RCC 7860 (cell line): ENCODE measurements at places on chromosomes 4 and X.

- DNase-seq = no peak
Measured at GRCh38 chrX:149650162-149650561, 18.6 kb upstream of the TMEM185A start.

DNA sequence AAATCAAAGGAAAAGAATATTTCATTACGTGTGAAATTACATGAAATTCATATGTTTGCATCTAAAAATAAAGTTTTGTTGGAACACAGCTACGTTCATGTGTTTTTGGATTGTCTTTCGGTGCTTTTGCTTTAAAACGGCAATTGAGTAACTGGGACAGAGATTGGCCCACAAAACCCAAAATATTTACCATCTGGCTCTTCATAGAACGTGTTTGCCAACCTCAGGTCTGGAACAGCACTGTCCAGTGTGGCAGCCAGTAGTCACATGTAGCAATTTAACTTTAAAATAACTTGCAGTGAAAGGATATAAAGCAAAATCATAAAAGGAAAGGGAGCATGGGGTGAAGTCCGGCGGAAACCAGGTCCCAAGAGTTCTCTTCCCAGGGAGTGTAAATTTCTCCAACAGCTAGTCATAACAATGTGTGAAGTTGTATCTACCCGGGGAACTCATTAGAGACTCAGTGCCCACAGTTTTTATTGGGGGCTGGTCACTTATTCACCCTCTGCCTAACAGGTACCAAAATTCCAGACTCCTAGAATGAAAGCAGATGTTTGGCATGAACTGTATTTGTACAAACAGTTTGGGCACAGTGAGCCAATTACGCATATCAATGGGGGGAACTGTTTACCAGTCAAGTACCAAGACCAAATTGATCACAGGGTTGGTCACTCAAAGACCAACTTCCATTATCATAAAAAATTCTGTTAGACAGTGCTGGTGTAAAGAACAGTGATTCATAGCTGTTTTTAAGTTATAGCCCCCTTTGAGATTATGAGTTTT lies 10.3 kb downstream of the OCIAD1 start:
- no peak for DNase-seq

DNA sequence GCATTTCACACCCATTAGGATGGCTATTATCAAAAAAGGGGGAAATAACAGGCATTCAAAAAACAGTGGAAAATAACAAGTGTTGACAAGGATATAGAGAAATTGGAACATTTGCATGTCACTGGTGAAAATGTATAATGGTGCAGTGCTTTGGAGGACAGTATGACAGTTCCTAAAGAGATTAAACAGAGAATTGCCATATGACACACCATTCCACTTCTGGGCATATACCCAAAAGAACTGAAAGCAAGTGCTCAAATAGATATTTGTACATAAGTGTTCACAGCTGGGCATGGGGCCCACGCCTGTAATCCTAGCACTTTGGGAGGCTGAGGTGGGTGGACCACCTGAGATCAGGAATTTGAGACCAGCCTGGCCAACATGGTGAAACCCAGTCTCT lies 348.1 kb downstream of the NR3C2 start:
- no peak for DNase-seq

DNA sequence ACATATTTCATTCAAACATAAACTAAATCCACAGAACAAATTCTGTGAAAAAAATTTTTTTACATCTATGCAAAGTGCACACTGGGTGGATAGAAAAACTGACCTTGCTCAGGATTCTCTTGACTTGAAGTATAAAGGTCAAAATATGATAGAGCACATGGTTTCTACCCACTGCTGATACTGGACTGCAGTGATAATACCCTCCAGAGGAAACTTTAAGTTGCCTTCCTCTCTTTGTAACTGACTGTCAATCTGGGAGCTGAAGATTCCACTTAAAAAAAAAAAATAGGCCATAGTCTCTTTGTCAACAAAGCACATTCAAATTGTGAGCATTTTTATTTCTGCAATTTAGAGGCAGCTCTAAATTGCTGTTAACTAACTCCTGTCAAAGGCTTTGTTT lies 3.2 kb upstream of the AMMECR1 start:
- DNase-seq = no peak

- no peak for DNase-seq
Measured at GRCh38 chr4:61727286-61727685, 527.2 kb downstream of the ADGRL3 start.

GRCh38 chr4:78517050-78517652 lies 34.4 kb upstream of the ANXA3 start:
- DNase-seq = peak; percentile 20

DNA sequence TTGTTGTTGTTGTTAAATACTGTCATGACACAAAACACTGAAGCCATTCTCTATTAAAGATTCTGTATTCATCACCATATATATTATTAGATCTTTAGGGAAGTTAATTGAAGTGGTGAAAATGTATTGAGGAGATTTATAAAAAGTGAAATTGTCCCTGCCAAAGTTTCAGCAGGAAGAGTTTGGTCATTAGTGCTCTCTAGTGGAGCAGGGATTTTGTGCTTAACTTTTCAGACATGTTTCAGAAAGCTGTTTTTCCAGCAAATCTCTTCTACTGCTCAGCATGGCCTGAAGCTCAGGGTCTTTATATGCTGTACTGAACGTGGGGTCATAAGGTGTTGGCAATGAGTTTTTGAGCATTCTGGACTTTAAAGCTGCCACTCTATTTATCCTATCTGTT lies 36.7 kb upstream of the CXXC4 start:
- no peak for DNase-seq

- DNase-seq = no peak
Measured at GRCh38 chr4:26287756-26288155, 33.1 kb upstream of the RBPJ start.

DNA sequence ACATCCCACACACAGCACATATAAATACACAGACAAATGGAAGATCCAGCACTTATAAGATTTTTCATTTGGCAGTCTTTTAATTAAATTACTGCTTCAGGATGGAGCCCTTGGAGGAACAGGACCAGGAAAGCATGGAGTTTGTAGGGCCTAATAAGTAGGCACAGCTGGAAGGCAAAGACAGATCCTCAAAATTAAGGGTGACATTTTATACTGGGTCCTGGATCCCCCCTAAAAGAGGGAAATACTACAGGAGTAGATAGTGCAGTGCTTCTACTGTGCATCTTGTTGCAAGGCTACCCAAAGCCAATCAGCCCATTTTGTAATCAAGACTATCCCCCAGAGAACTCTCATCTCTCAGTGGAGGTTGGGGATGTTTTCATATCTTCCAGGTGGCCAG lies 1860.7 kb upstream of the PCDH10 start:
- no peak for DNase-seq

DNA sequence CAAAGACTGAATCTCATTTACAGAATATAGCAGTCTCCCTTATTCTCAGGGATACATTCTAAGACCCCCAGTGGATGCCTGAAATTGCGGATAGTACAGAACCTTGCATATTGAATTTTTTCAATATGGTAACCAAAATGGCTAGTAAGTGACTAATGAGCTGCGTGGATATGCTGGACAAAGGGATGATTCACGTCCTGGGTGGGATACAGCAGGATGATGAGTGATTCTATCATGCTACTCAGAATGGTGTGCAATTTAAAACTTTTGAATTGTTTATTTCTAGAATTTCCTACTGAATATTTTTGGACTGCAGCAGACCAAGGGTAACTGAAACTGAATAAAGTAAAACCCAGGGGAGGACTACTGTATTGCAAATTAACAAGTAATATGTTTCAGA lies 66.7 kb downstream of the STAG2 start:
- no peak for DNase-seq

DNA sequence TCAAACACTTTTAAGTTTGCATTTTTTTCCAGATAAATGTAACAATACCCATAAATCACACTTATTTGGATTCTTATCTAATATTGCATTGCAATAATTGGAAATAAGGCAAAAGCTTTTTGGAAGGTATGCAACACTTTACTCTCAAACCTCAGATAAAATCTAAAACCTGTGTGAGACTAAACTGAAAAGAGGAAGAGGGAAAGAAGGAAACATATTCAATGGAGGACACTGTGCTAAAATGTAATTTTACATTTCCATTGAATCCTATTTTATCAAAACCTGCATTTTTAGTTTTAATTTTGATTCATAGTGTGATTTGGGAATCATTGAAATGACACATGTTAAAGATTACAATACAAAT lies 99.4 kb downstream of the HPGD start:
- no peak for DNase-seq

DNA sequence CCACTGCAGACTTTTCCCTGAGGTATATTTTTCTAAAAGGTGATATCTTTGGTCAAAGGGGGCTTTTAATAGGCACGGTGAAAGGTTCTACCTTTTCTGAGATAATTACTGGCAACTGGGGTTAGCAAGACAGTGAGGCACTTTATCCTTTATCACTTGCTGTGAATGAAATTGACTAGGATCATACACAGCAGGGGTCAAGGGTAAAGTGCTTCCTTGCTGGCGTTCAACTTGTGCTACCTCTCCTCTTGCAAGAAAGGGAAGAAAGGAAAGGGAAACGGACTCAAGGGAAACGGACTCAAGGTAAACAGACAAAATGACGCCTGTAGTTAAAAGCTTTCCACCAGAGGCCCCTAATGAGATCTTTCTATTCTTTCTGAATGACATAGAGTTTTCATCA lies 78.6 kb upstream of the RAPGEF2 start:
- no peak for DNase-seq

DNA sequence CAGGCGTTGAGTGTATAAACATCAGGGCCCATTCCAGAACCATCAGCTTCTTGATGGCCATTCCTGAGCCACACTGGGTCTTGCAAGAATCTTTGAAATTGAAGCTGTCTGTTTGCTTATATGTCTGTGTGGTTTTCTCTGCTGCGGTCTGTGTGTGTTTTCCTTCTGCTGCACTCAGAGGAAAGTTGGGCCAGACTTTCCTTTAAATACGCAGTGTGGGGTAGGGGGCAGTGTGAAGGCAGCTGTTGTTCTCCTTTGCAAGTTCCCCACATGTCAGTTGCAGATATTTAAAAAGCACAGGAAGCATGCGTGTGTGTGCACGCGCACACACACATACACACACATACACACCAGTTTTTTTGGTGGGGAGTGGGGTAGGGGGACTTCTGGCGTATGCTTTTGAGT lies 32.1 kb downstream of the CCKAR start:
- no peak for DNase-seq

- no peak for DNase-seq
Measured at GRCh38 chr4:129917651-129918050, 821.7 kb downstream of the C4orf33 start.

- DNase-seq = no peak
Measured at GRCh38 chr4:122701965-122702364, 30.5 kb upstream of the BBS12 start.
